ENCODE measurements at places on chromosomes 2 and 18.

DNA sequence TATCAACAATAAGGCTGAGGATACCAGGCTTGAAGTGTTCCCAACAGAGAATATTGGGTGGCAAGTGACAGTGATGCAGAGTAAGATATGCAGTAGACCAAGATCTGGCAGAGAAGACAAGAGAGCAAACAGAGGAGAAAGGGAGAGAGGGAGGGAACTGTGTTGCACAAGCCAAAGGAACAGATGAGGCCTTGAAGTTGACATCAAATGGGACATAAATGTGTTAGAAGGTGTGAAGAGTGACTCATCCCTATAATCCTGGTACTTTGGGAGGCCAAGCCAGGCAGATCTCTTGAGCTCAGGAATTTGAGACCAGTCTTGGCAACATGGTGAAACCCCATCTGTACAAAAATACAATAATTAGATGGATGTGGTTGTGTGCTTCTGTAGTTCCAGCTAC is 342.9 kb downstream of the PARD3B start:
- DNase-seq, result no peak

GRCh38 chr2:19201911-19202462 is 156.4 kb downstream of the OSR1 start:
- DNase-seq, result no peak

DNA sequence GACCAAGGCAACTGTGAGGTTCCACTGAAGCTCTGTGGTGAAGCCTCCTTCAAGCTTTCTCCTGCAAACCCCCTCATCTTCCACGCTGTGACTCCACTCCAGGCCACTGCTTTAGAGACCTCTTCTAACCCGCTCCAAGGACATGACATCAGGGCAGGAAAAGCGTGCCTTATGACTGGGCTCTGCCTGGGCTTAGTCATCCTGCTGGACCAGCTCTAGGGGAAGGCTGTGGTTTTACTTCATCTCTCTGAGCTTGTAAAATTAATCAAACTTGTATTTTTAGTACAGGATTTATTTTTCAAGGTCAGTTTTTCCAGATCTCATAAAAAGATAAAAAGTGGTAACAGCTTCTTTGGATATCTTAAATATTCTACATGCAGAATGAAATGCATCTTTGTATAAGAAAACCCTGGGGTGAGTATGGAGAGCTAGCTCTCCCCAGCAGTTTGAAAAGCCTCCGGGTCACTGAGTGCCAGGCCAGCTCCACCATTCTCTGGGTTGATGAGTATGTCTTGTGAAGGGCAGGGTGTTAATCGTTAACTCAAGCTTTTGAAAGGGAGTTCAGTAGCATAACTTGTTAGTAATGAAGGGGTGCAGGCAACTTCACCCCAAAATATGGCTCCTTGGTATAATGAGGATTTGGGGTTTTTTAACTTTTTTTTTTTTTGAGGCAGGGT is 33.1 kb upstream of the YPEL5 start:
- DNase-seq, result no peak

DNA sequence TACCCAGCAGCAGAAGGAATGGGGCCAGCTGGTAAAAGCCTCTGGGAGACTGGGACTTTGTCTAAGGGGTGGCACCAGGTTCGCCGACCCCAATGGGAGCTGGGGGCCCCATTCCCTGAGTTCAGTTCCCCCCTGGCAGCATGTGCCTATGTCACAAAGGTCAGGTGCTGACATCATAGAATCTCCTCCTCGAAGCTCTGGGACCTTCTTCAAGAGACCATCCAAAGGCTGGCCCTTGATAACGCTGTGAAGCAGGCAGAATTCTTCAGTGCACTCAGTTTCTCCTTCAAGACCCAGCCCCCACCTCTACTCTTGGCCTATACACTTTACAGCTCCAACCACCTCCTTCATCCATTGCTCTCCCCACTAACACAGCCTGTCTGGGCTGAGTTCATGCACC is at the start of gene PRR30:
Gene PRR30, minus strand, starts transcription at position 101 of the 400 bp plus-strand sequence. CDS start 1,081 bp downstream, outside the sequence.
- DNase-seq, result no peak

DNA sequence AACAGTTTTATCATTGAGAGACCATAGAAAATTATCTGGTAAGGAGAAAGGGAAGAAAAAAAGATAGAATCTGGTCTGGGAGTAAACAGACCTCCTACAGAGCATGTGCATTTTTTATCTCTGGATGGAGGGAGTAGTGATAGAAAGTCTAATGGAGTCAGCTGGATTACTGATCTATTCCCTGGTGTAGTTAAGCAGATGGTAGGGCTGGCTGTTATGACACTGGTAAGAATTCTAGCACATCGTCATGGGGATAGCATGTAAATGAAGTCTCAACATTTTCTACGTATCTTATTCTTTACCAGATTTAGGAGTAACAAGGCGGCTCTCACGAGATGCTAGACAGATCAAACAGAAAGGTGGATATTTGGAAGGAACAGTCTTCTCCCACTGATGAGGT is 407.4 kb downstream of the NRXN1 start:
- no peak for DNase-seq

Data from stimulated activated CD8-positive, alpha-beta memory T cell treated with anti-CD3 and anti-CD28 coated beads, Interleukin-7, amount 100 ng/mL, for 1 hour (primary cell).